Nephron progenitor cell (in vitro differentiated cells): ENCODE measurements at places on chromosomes 3 and 15.

- DNase-seq, result no peak
- no peaks in the 10 kb centered on the region for H3K27me3 ChIP-seq
- H3K4me3 ChIP-seq, result no peak overlapping the region
Measured at GRCh38 chr3:141808586-141808985, 45.4 kb downstream of the GRK7 start.

DNA sequence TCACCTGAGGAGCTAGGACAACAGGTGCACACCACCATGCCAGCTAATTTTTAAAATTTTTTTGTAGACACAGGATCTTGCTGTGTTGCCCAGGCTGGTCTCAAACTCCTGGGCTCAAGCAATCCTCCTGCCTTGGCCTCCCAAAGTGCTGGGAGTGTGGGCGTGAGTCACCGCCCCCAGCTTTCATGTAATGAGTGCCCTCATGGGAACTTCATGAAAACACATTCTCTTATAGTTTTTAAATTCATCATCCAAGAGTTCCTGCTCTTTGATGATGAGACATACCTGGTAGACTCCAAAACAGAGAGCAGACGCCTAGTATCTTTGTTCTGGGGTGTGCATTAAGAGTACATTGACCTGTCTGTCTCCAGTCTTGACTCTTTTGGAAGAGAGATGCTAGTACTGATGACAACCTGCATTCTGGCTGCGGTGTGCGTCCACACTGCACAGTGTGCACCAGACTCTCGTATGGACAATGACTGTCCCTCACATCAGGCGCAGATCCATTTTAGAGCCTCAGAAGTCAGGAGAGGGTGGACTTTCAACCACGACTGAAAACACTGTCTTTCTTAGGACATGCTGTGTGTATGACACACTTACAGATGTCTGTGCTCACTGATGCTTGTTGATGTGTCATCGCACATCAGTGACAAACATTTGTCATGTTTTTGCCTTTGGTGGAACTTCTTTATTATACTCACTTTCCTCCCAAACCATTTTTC lies 2.0 kb downstream of the NRROS start:
- DNase-seq, result no peak
- H3K27me3 ChIP-seq, result peaks cover 25% of the 10 kb centered on the region
- no peak overlapping the region for H3K27ac ChIP-seq
- peaks cover 14% of the 10 kb centered on the region for H3K4me1 ChIP-seq
- H3K4me3 ChIP-seq, result no peak overlapping the region

GRCh38 chr3:8505621-8506020 lies 4.0 kb downstream of the LMCD1 start:
- peaks cover 53% of the 10 kb centered on the region for H3K4me1 ChIP-seq
- H3K36me3 ChIP-seq, result no peaks in the 10 kb centered on the region
- no peak for DNase-seq
- peaks cover 6% of the 10 kb centered on the region for H3K27me3 ChIP-seq
- H3K27ac ChIP-seq, result peak overlapping the region; percentile 57

GRCh38 chr15:45794712-45795439 lies 160.0 kb downstream of the SQOR start:
- H3K36me3 ChIP-seq, result no peaks in the 10 kb centered on the region
- H3K4me3 ChIP-seq, result no peak overlapping the region
- no peaks in the 10 kb centered on the region for H3K27me3 ChIP-seq
- H3K4me1 ChIP-seq, result peaks cover 6% of the 10 kb centered on the region
- DNase-seq, result no peak
- no peak overlapping the region for H3K27ac ChIP-seq

- H3K36me3 ChIP-seq, result peaks cover 34% of the 10 kb centered on the region
- H3K27ac ChIP-seq, result no peak overlapping the region
- H3K4me3 ChIP-seq, result no peak overlapping the region
- peaks cover 3% of the 10 kb centered on the region for H3K27me3 ChIP-seq
Measured at GRCh38 chr15:49265911-49266310, 95.9 kb downstream of the GALK2 start.

- H3K36me3 ChIP-seq, result peaks cover 16% of the 10 kb centered on the region
- peak; percentile 65 for DNase-seq
- H3K27ac ChIP-seq, result no peak overlapping the region
- peaks cover 3% of the 10 kb centered on the region for H3K27me3 ChIP-seq
- peak overlapping the region; percentile 95 for H3K4me3 ChIP-seq
Measured at GRCh38 chr15:81001152-81002008, 657 bp downstream of the TLNRD1 start.

DNA sequence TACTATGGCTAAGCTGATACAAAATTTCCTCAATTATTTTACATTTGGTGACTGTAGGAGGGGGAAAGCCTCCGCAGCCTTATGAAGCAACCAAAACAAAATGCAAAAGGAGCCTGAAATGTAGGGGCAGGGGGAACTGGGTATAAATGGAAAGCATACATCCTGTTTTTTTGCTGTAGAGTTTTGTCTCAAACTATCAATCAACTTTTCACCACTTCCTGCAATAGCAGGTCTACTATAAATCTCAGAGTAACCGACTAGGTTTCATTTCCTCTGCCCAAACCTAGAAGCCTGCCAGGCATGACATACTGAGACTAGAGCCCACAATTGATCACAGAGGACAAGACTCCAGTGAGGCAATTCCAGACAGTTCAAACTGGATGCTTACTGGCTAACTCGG lies 91.3 kb downstream of the SHQ1 start:
- peaks cover 8% of the 10 kb centered on the region for H3K4me1 ChIP-seq
- H3K27me3 ChIP-seq, result no peaks in the 10 kb centered on the region
- peaks cover 12% of the 10 kb centered on the region for H3K36me3 ChIP-seq
- H3K4me3 ChIP-seq, result no peak overlapping the region
- DNase-seq, result no peak
- H3K27ac ChIP-seq, result no peak overlapping the region

- DNase-seq, result no peak
- H3K27ac ChIP-seq, result no peak overlapping the region
- H3K27me3 ChIP-seq, result no peaks in the 10 kb centered on the region
Measured at GRCh38 chr3:22101351-22101750, 350.3 kb upstream of the ZNF385D start.

- no peaks in the 10 kb centered on the region for H3K4me1 ChIP-seq
- peaks cover under 1% of the 10 kb centered on the region for H3K27me3 ChIP-seq
- H3K36me3 ChIP-seq, result no peaks in the 10 kb centered on the region
- DNase-seq, result no peak
- no peak overlapping the region for H3K27ac ChIP-seq
Measured at GRCh38 chr3:31142139-31142538, 247.7 kb upstream of the GADL1 start.

DNA sequence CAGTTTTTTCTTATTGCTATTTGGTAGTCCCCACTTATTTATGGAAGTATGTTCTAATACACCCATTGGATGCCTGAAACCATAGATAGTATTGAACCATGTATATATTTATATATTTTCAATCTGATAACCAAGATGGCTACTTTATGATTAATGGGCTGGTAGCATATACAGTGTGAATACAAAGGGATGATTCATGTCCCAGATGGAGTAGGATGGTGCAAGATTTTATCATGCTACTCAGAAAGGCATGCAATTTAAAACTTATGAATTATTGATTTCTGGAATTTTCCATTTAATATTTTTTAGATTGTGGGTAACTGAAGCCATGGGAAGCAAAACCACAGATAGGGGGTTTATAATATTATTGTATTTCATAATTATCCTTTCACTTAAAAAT lies 35.2 kb downstream of the AP4E1 start:
- H3K36me3 ChIP-seq, result peaks cover 30% of the 10 kb centered on the region
- no peak overlapping the region for H3K27ac ChIP-seq
- H3K4me1 ChIP-seq, result no peaks in the 10 kb centered on the region

GRCh38 chr3:71640331-71640983 lies 56.9 kb upstream of the FOXP1 start:
- H3K27me3 ChIP-seq, result no peaks in the 10 kb centered on the region
- no peaks in the 10 kb centered on the region for H3K36me3 ChIP-seq
- peaks cover 22% of the 10 kb centered on the region for H3K4me1 ChIP-seq
- H3K4me3 ChIP-seq, result no peak overlapping the region

DNA sequence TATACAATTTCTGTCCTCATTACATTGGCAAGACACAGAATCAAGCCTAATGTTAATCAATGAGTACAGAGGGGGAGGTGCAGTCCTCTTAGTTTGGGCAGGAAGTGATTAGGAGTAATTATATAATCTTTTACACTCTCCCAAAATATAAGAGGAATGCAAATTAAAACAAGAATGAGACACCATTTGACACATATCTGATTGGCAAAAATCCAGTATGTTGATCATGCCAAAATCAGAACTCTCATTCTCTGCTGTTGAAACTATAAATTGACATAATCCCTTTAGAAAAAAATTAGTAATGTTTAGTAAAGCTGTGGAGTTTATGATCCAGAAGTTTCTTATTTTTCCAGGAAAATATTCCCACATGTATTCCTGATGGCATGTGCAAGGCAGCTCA lies 373.4 kb downstream of the EPHA6 start:
- H3K4me3 ChIP-seq, result no peak overlapping the region
- no peaks in the 10 kb centered on the region for H3K4me1 ChIP-seq
- no peak overlapping the region for H3K27ac ChIP-seq
- H3K36me3 ChIP-seq, result no peaks in the 10 kb centered on the region
- no peak for DNase-seq

- no peaks in the 10 kb centered on the region for H3K27me3 ChIP-seq
- H3K4me1 ChIP-seq, result no peaks in the 10 kb centered on the region
- H3K27ac ChIP-seq, result no peak overlapping the region
- no peak overlapping the region for H3K4me3 ChIP-seq
Measured at GRCh38 chr3:146077181-146077580, 83.8 kb downstream of the PLOD2 start.

GRCh38 chr15:52709187-52709981 lies 30.2 kb upstream of the ATOSA start:
- H3K27me3 ChIP-seq, result peaks cover 24% of the 10 kb centered on the region
- H3K36me3 ChIP-seq, result no peaks in the 10 kb centered on the region
- no peak overlapping the region for H3K27ac ChIP-seq
- peak overlapping the region; percentile 58 for H3K4me3 ChIP-seq
- DNase-seq, result peak; percentile 37

DNA sequence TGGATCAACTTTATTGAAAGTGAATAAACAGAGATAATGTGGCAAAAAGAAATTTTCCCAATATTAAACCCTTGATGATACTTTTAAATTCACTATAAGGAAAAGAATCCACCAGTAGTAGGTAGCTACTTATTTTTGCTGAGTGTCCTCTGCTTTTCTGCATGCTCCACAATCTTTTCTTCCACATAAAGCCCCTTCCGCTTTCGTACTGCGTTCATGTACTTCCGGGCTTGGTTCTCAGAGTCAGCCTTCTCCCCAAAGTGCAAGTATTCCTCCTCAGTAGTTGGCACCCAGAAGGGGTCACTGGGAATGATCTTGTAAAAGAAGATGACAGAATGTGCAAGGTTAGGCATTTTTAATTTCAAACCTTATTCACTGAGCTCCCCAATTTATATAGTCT lies 84.4 kb upstream of the MEX3B start:
- H3K27ac ChIP-seq, result peak overlapping the region; percentile 98
- peaks cover 2% of the 10 kb centered on the region for H3K27me3 ChIP-seq
- H3K4me3 ChIP-seq, result peak overlapping the region; percentile 71
- peaks cover 13% of the 10 kb centered on the region for H3K36me3 ChIP-seq
- H3K4me1 ChIP-seq, result peaks cover 70% of the 10 kb centered on the region

DNA sequence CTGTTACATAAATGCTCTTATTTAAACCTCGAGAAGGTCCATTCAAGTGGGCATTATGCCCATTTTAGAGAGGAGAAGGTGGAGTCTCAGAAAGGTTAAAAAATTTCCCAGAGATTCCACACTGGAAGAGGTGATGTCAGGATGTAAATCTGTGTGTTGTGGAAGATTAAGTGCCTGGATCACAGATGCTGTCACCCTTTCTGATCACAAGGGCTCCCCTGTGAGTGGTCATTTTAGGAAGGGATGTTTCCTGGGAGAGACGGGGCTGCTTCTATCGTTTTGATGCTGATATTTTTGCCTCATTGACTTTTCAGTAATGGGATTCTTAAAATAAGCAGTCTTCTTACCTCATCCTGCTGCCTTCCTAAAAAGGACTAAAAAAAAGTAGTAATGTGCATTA lies 132.5 kb downstream of the CLSTN2 start:
- no peaks in the 10 kb centered on the region for H3K4me1 ChIP-seq
- H3K36me3 ChIP-seq, result no peaks in the 10 kb centered on the region
- H3K4me3 ChIP-seq, result no peak overlapping the region
- H3K27me3 ChIP-seq, result peaks cover 25% of the 10 kb centered on the region

- H3K36me3 ChIP-seq, result peaks cover 17% of the 10 kb centered on the region
- no peak overlapping the region for H3K4me3 ChIP-seq
Measured at GRCh38 chr3:52490939-52491526, 4.1 kb upstream of the STAB1 start.

DNA sequence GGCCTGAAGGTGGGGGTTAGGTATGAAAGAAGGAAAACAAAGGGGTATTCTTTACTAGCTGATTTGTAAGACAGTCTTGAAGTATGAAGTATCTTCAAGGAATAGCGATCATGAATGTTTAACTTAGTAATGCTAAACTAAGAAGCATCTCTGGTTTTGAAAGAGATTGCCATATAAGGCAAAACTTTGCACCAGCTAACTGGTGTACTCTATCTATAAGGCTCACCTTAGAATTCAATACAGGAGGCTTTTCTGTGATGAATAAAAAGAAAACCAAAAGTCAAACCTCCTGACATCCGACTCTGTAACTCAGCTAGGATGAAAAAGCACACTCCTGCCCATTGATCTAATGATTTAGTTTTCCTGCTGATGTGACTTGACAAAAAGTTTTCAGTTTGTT lies 54.7 kb downstream of the FOXP1 start:
- H3K27me3 ChIP-seq, result peaks cover 4% of the 10 kb centered on the region
- H3K27ac ChIP-seq, result no peak overlapping the region
- DNase-seq, result no peak
- peaks cover 76% of the 10 kb centered on the region for H3K4me1 ChIP-seq
- no peak overlapping the region for H3K4me3 ChIP-seq
- peaks cover 31% of the 10 kb centered on the region for H3K36me3 ChIP-seq

DNA sequence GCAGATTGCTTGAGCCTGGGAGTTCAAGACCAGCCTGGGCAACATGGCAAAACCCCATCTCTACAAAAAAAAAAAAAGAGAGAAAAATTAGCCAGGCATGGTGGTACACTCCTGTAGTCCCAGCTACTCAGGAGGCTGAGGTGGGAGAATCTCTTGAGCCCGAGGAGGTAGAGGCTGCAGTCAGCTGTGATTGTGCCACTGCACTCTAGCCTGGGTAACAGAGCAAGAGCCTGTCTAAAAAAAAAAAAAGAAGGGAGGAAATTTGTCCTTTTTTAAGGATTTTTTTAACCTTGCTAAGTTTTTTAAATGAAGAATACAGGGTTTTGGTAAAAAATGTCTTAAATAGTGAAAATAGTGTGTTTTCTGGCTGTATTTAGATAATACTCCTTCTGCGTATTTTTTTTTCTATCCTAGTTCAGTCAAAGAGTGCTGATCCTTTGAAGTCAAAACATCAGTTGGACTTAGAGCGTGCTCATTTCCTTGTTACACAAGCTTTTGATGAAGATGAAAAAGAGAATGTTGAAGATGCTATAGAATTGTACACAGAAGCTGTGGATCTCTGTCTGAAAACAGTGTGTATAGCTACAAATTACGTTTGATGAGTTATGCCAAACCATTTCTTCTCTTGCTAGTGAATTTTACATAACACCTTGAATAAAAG lies 11.1 kb downstream of the CAPN7 start:
- no peaks in the 10 kb centered on the region for H3K27me3 ChIP-seq
- H3K36me3 ChIP-seq, result peaks cover 84% of the 10 kb centered on the region
- DNase-seq, result no peak
- no peak overlapping the region for H3K4me3 ChIP-seq
- H3K4me1 ChIP-seq, result no peaks in the 10 kb centered on the region
- no peak overlapping the region for H3K27ac ChIP-seq
